ENCODE measurements at places on chromosomes 11 and 22.

GRCh38 chr11:128222245-128222884 is 365.0 kb downstream of the ETS1 start:
- no peak for DNase-seq

DNA sequence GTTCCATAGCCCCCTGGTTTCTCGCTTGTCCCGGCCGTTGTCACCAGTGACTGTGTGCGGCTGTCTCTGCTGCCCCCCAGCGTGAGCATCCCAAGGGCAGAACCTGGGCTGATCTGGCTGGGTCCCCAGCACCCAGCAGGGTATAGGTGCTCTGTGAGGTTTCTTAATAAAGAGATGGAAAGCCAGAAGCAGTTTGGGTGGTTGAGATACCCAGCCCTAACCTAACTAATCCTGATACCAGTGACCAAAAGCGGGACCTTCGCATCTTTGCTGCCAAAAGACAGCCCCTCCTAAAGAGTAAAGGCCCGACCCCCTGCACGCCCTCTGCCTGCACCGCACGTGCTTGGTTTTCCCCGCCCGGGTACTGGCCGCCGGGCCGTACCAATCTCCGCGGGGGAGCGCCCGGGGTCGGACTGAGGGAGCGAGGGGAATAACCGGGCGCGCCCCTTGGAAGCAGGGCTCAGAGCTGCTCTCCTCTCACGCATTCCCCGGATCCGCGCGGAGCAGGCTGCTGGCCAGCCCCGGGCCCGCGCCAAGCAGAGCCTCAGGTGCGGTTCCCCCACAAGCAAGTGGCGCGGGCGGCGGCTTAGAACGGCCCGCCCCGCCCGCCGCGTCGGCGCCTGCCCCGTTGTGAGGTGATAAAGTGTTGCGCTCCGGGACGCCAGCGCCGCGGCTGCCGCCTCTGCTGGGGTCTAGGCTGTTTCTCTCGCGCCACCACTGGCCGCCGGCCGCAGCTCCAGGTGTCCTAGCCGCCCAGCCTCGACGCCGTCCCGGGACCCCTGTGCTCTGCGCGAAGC is at the start of gene DGAT2:
Gene DGAT2 (plus strand): TSS at position 667 of the 797 bp plus-strand sequence. CDS start 214 bp downstream, outside the sequence.
- DNase-seq, result peak; percentile 35

- DNase-seq, result no peak
Measured at GRCh38 chr11:80838153-80838552, 1397.3 kb upstream of the TENM4 start.

- no peak for DNase-seq
Measured at GRCh38 chr22:31269892-31270579, 22.3 kb downstream of the PIK3IP1 start.

DNA sequence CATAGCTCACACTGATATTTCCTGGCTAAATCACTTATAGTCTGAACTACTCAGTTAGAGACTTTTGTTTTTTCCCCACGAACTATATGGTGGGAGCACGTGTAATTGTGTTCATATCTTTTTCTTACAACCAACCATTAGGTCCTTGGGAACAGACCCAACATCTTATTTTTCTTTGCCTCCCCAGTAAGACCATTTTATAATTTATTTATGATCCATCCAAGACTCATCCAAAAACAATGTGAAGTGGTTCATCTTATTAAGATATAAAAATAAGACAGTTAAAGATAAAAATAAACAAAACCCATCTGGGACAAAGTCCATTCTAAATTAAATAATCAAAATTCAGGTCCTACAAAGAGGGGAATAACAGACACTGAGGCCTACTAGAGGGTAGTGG is 90.8 kb downstream of the FAM168A start:
- DNase-seq, result no peak

DNA sequence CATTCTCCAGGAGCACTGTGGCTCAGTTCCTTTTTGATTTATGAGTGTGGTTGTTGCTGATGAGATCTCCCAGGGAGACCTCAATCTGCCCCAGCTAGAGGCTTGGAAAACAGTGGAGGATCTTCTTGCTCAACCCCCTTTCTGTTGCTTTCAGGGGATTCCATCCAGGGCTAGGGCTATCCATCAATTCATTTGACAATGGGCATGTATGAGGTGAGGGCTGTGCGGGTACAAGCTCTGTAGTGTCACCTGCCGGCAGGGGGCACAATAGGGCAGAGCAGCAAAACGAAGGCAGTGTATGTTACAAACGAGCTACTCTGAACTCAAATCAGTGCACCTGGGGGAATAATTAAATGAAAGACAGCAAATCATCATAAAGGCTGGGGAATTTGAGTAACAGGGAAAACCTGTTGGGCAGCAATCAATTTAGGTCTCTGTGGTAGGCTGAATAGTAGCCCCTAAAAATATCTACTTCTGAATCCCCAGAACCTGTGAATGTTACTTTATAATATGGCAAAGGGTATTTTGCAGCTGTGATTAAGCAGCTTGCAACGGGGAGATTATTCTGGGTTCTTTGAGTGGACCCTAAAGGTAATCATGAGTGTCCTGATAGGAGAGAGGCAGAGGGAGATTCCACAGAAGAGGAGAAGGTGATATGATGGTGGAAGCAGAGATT is 170.3 kb upstream of the ZBED5 start:
- DNase-seq, result peak; percentile 50

DNA sequence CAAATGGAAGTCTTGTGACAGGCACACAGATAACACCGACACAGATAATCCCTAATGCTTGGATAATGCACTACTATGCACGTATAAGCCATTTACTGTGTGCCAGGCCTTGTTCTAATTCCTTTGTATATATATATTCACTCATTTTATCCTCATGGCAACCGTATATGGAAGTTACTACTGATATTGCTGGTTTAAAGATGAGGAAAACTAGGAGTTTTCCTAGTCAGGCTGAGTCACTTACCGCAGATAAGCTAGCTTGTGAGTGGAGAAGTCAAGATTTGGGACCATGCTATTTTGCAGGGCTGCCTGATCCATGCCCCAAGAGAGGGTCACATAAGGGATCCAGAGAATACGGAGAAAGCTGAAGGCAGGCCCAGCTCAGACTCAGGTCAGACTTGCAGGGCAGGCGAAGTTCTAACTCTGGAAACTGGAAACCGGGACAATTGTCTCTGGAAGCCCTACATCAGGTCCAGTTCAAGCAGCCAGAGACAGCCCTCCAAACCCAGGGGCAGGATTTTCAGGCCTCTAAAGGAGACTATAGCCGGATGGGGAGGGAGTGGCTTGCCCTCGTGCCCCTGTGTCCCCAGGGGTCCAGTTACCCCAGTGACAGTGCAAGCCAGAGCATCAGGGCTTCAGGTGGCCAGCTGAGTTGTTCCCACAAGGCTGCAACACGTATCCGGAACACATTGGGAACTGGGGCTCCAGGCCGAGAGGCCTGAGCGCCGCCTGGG is 534.8 kb downstream of the INSC start:
- no peak for DNase-seq

GRCh38 chr11:64331569-64332371 is 8.2 kb upstream of the CCDC88B start:
- DNase-seq, result peak; percentile 63

GRCh38 chr11:43245466-43245865 is 66.3 kb upstream of the API5 start:
- DNase-seq, result no peak

DNA sequence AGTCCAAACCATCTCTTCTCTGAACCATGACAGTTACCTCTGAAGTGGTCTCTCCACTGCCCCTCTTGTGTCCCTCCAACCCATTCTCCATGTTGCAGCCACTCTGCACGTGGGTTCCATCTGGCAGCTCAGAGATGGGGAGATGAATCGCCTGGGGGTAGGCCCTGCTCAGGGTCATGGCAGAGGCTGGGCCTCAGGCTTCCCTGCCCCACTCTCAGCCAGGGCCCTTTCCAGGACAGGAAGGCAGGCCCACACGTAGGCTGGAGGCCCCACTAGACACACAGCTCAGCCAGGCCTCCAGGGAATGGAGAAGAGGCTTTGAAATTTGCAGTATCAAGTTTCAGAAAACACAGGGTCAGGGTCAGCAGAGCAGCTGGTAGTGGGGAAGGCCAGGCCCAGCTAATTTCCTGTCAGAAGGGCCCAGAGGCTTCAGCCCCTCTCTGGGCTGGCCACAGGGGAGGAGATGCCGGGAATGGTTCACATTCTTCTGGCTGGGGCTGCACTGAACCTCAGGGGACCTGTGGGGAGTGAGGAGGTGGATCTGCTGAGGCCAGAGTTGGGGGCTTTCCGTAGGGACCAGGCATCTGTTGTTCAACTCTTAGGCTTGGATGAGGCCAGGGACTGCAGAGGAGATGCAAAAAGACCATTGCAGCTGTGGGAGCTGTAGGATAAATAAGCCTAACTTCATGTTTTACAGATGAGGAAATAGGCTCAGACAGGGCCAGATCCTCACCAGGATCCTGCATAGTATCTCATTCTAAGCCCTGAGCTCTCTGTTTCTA is 101.6 kb downstream of the SWAP70 start:
- DNase-seq, result no peak
